Activated CD4-positive, alpha-beta T cell treated with anti-CD3 and anti-CD28 coated beads, Interleukin-2, amount 10 ng/mL, durations not matched to agents 7 days and 5 days (primary cell): ENCODE measurements at places on chromosomes 7 and 10. TPM values are rescaled to one million over a fixed set of nuclear protein-coding genes. Genes with fewer than 3 reads are reported as not detected.

The WIPF3 gene
- not detected for total RNA-seq

- no peak overlapping the region for H3K4me3 ChIP-seq
- DNase-seq: no peak
- H3K4me1 ChIP-seq: peaks cover 47% of the 10 kb centered on the region
- no peak overlapping the region for H3K27ac ChIP-seq
- peaks cover 66% of the 10 kb centered on the region for H3K36me3 ChIP-seq
- no peaks in the 10 kb centered on the region for H3K27me3 ChIP-seq
These were observed 62.7 kb downstream of the WAC start for GRCh38 chr10:28595613-28596012.

- no peak overlapping the region for H3K4me3 ChIP-seq
- DNase-seq: no peak
- H3K36me3 ChIP-seq: no peaks in the 10 kb centered on the region
- H3K27me3 ChIP-seq: peaks cover 10% of the 10 kb centered on the region
- H3K4me1 ChIP-seq: no peaks in the 10 kb centered on the region
These were observed 69.6 kb upstream of the HPS1 start for GRCh38 chr10:98516352-98516751.

The ITIH5 gene
- not detected for total RNA-seq

The ENKUR gene
- total RNA-seq: not detected

DNA sequence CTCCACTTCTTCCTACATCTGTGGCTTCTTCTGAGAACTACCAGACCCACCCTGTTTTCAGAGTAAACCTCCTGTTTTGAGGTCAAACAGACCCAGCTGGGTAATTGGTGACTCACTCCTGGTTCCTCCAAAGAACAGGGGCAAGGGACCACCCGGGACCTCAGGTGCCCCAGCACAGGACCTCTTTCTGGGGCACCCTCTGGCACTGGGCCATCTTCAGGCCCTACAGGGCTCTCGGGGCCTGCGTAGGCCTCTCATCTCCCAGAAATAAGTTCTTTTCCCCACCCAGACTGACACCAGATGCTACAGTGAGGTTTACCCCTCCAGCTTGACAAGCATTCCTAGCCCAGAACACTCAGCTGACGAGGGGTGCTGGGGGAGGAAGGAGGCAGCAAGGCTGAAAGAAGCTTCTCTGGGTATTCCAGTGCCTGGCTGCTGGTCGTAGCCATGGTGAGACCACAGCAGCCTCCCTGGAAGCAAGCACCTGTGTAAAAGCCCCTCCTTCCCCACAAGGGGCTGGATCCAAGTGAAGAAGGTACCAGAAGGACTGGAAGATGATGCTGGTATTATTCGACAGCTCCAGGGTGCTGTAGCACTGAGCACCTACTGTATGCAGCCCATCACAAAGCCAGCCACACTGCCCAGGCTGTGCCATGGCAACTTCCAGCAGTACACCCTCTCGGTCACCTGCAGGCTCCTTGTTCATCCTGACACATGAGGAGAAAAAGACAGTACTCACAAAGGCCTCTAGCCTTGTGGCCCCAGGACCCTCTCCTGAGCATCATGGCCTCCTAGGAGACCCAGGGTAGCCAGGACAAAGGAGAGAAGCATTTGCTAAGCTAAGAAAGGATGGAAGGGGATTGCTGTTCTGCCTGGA, 47.4 kb downstream of the ALOX5 start:
- peaks cover 3% of the 10 kb centered on the region for H3K27me3 ChIP-seq
- H3K36me3 ChIP-seq: peaks cover 16% of the 10 kb centered on the region
- H3K4me1 ChIP-seq: peaks cover 92% of the 10 kb centered on the region
- DNase-seq: peak; percentile 46
- H3K27ac ChIP-seq: peak overlapping the region; percentile 98
- H3K4me3 ChIP-seq: peak overlapping the region; percentile 97

The OR9A2 gene
- not detected for total RNA-seq

DNA sequence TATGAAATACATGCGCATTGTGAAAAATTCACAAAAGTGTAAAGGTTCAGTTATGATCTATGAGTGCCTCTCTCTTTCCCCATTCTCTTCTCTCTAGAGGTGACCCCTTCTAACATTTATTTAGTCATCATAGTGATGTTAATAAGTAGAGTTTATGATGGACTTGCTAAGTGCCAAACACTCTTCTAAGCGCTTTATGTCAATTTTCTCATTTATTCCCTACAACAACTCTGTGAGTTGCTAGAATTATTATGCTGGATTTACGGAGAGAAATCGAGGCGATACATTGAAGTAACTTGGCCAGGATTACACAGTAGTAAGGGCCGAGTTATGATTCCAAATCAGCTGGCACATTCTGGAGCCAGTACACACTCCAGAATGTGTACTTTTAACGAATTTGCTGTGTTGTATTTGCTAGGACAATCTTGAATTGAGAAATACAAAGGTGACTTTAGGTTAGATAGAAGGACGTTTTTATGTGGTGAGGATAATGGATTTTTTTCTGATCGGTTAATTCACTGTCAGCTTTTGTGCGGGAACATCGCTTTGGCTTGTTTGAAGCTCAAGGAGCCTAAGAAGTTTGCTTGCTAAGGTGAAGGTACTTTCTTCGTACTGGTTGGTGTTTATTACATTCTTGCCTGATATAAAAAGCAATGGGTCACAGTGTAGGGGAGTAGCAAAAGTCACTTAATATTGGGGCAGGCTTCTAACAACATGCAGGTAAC, 1.4 kb downstream of the ATRNL1 start:
- peaks cover 55% of the 10 kb centered on the region for H3K27me3 ChIP-seq
- H3K36me3 ChIP-seq: no peaks in the 10 kb centered on the region
- H3K27ac ChIP-seq: no peak overlapping the region

DNA sequence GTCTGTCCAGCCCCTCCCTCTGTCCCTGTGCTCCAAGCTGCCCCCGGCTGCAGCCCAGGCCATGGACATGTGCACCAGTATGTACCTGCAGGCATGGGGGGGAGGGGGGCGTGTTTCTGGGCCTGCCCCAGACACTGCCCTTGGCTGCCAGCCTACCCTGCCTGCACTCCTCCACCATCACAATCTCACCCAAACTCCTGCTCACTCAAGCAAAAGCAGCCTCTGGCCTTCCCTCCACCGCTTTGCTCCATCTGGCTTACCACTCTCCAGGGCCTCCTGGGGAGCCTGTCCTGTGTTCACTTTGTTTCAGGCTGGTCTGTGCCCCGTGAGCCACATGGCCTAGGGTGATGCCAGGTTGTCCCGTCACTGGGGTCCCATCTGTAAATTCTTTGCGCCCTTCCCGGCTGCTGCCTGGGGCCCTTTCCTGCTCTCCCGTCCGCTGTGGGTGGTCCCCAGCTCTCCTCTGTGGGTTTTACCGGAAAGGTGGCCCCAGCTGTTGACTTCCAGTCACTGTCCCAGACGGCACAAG, 33.3 kb upstream of the PPIF start:
- H3K36me3 ChIP-seq: peaks cover 19% of the 10 kb centered on the region
- H3K4me1 ChIP-seq: peaks cover 42% of the 10 kb centered on the region
- DNase-seq: no peak
- no peaks in the 10 kb centered on the region for H3K27me3 ChIP-seq
- no peak overlapping the region for H3K27ac ChIP-seq
- H3K4me3 ChIP-seq: no peak overlapping the region

DNA sequence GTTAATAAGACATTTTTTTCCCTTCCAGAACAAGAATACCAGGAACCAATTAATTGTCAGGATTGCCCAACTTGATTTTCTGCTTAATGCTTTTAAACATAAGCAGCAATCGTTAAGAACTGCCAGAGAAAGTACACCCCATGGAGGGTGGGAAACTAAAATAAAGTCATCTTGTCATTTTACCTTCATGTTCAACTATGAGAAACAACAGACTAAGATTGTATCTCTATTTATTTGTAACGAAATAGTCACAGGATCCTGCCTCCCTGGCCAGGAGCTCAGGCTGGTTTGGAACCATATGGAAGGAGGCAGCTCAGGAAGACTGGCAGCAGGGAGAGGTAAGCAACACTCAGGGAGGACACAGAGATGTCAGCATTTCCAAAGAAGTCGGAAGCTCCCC, 129.6 kb downstream of the TNS3 start:
- DNase-seq: no peak
- no peaks in the 10 kb centered on the region for H3K36me3 ChIP-seq
- no peak overlapping the region for H3K4me3 ChIP-seq
- H3K27me3 ChIP-seq: no peaks in the 10 kb centered on the region
- no peak overlapping the region for H3K27ac ChIP-seq

- no peak overlapping the region for H3K4me3 ChIP-seq
- H3K27me3 ChIP-seq: no peaks in the 10 kb centered on the region
- DNase-seq: peak; percentile 39
- H3K4me1 ChIP-seq: no peaks in the 10 kb centered on the region
These were observed 51.0 kb upstream of the MSMB start for GRCh38 chr10:46096909-46097575.

DNA sequence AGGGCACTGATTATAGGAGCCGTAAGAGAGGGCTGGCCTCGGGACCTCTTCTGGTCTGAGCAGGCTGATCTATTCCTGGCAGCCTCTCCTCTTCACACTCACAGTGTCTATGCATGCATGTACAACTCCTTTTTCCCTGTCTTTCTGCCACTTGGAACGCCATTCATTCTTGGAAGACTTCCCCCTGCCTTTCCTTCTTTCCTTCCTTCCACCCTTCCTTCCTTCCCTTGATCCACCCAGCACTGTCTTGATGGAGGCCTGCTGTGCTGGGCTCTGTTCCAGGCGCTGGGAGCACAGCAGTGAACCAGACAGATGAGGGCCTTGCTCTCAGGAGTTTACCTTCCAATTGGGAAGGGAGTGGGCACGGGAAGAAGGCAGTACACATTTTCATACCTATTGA, 114.8 kb downstream of the SH3PXD2A start:
- no peak for DNase-seq
- peaks cover 4% of the 10 kb centered on the region for H3K27me3 ChIP-seq
- H3K27ac ChIP-seq: no peak overlapping the region
- no peaks in the 10 kb centered on the region for H3K36me3 ChIP-seq

DNA sequence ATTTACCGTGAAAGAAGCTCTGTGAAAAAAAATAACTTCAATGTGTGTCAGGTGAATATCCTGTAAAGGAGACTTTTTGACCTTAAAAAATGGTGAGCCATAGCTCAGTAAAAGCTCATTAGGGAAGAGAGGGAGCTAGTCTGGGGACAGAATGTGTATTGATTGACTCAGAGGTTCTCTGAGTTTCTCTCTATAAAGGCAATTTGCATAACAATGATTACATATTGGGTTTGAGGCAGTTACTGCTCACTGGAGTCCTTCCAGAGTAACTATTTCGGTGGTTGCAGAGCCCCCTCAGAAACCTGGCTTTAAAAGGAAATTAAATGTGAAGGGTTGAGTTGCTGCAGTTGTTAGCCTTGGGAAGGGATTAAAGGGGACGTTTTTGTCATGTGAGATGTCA, 181.6 kb downstream of the GALNT17 start:
- no peaks in the 10 kb centered on the region for H3K36me3 ChIP-seq
- H3K27ac ChIP-seq: no peak overlapping the region
- no peaks in the 10 kb centered on the region for H3K27me3 ChIP-seq
- no peak overlapping the region for H3K4me3 ChIP-seq
- DNase-seq: no peak

DNA sequence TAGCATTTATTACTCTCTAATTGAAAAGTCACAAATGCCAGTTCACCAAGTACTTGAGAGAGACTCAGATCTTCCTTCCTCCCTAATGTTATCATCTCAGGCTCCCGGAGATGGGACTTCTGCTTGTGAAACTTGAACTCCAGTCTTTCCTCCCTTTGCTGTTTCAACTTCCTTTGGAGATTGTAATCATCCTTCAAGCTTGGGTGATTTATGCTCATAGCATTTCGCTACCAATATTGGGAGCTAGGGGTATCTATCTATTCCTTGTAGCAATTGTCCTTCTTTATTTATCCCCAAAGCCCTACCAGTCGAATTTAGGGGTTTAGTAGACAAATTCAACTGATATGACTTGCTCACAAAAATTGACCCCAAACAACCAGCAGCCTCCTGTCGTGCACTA, 117.9 kb upstream of the STARD3NL start:
- no peaks in the 10 kb centered on the region for H3K36me3 ChIP-seq
- DNase-seq: no peak
- H3K27me3 ChIP-seq: peaks cover 9% of the 10 kb centered on the region
- H3K27ac ChIP-seq: no peak overlapping the region
- H3K4me3 ChIP-seq: no peak overlapping the region
- H3K4me1 ChIP-seq: no peaks in the 10 kb centered on the region

- H3K36me3 ChIP-seq: no peaks in the 10 kb centered on the region
- H3K4me3 ChIP-seq: no peak overlapping the region
- peaks cover 60% of the 10 kb centered on the region for H3K4me1 ChIP-seq
- peak overlapping the region; percentile 3 for H3K27ac ChIP-seq
- DNase-seq: no peak
These were observed 248.2 kb upstream of the PITRM1 start for GRCh38 chr10:3420527-3421469.

- peaks cover 13% of the 10 kb centered on the region for H3K36me3 ChIP-seq
- DNase-seq: no peak
- no peak overlapping the region for H3K4me3 ChIP-seq
- H3K27me3 ChIP-seq: no peaks in the 10 kb centered on the region
These were observed 110.6 kb downstream of the ZFAND4 start for GRCh38 chr10:45561952-45562351.

The CPXM2 gene
- not detected for total RNA-seq

DNA sequence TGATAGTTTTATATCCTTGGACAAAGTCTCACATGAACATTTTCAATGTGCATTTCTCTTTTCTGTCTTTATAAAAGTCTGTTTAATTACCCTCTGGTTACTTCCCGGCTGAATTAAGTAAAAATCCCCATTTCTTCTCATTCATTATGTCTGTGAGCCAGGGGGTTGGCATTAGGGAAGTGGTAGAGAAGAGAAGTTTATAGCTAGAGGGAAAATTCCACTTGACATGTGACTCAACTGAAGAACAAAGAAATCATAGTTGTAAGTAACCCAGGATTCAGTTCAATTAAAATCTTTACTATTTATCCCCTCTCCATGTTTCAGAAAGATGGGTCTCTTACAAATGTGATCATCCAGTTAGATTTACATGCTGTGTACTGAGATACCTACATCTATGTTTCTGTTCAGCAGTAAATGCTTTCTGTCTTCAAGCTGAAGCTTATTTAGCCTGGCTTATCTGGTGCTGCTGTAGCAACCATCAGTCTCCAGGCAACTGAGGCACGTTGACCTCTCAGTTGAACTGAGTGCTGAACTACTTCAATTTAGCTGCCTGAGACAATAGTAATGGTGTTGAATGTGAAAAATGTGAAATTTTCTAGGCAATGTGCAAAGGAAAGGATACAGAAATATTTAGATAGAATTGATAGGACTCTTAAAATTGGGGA, 181.6 kb downstream of the MLLT10 start:
- H3K4me1 ChIP-seq: peaks cover 5% of the 10 kb centered on the region
- no peak overlapping the region for H3K4me3 ChIP-seq
- peaks cover 37% of the 10 kb centered on the region for H3K36me3 ChIP-seq
- DNase-seq: no peak
- no peak overlapping the region for H3K27ac ChIP-seq

The CACUL1 gene
- total RNA-seq: 27.5 TPM

DNA sequence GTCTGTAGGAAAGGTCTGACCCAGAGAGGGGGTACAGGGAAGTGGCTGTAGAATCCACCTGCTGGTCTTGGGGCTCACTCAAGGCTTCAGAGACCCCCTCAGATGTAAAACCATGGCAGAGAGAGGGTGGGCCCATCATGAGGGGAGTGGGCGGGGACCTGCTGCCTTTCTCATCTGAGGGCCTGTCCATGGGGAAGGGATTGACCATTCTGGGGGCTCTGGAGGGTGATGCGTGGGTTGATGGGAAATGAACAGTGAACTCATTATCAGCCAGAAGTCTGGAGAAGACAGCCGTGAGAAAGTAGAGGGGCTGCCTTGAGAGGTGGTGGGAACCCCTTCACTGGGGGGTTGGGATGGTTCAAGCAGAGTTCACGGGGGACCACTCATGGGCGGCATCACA, 66.8 kb downstream of the MINDY4 start:
- no peak for DNase-seq
- no peaks in the 10 kb centered on the region for H3K4me1 ChIP-seq
- no peak overlapping the region for H3K27ac ChIP-seq
- no peaks in the 10 kb centered on the region for H3K27me3 ChIP-seq
- no peak overlapping the region for H3K4me3 ChIP-seq
- peaks cover 4% of the 10 kb centered on the region for H3K36me3 ChIP-seq
